ENCODE measurements at places on chromosomes 7 and 10.

- H3K4me1 ChIP-seq: no peaks in the 10 kb centered on the region
- no peak overlapping the region for H3K27ac ChIP-seq
- no peak for DNase-seq
Measured at GRCh38 chr10:35881320-35881719, 239.2 kb upstream of the FZD8 start.

DNA sequence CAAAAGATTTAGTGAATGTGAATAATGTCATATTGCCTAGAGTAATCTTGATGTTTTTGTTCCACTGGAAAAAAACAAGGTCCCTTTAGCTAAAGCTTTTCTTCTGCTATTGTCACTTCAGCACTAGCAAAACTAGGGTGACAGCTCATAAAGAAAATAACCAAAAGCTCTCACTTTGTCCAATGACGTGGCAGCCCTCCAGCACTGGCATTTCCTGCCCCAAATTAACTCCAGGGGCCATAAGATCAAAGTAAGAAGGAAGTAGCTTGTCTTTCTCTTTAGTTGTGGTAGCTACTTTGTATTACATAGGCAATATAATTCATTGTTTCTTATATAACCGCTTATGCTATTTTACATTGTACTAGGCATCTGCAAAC lies 47.3 kb downstream of the LRRN3 start:
- H3K27ac ChIP-seq: peak overlapping the region; percentile 1
- peak; percentile 66 for DNase-seq
- no peaks in the 10 kb centered on the region for H3K36me3 ChIP-seq
- peaks cover 6% of the 10 kb centered on the region for H3K4me1 ChIP-seq

DNA sequence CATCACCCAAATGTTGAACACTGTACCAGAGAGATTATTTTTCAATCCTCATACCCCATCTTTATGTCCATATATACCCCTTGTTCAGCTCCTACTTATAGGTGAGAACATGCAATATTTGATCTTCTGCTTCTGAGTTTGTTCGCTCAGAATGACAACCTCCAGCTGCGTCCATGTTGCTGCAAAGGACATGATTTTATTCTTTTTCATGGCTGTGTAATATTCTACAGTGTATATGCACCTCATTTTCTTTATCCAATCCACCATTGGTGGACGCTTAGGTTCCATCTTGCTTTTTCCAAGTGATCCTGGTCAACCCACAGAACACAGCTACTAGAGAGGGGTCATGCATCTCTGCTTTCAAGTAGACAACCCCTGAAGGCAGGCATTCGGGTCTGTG lies 99.5 kb downstream of the MYL10 start:
- H3K36me3 ChIP-seq: no peaks in the 10 kb centered on the region
- H3K4me1 ChIP-seq: no peaks in the 10 kb centered on the region
- no peak for DNase-seq
- H3K27ac ChIP-seq: no peak overlapping the region
- H3K27me3 ChIP-seq: peaks cover 82% of the 10 kb centered on the region
- no peak overlapping the region for H3K4me3 ChIP-seq

DNA sequence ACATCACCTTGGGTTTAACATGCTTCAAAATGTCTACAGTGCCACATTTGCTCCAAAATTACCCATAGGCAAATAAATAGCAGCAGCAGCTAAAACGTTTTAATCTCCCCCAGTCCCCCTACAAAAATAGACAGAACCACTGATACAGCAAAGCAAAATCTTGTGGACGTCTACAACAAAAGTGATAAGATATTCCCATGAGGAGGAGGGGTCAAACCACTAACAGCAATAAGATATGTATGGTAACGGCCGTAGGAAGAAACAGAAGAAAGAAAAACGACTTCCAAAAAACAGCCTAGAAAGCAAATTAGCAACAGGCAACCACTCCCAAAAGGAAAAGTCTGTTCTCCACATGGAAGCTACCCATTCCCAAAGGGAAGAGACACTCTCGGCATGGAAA lies 34.5 kb upstream of the ST8SIA6 start:
- H3K27ac ChIP-seq: no peak overlapping the region
- no peak for DNase-seq
- no peaks in the 10 kb centered on the region for H3K36me3 ChIP-seq
- no peaks in the 10 kb centered on the region for H3K27me3 ChIP-seq
- no peaks in the 10 kb centered on the region for H3K4me1 ChIP-seq
- no peak overlapping the region for H3K4me3 ChIP-seq

- no peaks in the 10 kb centered on the region for H3K4me1 ChIP-seq
- no peak overlapping the region for H3K4me3 ChIP-seq
- DNase-seq: no peak
- H3K27ac ChIP-seq: no peak overlapping the region
- H3K36me3 ChIP-seq: no peaks in the 10 kb centered on the region
Measured at GRCh38 chr10:103636492-103636891, 143.0 kb downstream of the NEURL1 start.

DNA sequence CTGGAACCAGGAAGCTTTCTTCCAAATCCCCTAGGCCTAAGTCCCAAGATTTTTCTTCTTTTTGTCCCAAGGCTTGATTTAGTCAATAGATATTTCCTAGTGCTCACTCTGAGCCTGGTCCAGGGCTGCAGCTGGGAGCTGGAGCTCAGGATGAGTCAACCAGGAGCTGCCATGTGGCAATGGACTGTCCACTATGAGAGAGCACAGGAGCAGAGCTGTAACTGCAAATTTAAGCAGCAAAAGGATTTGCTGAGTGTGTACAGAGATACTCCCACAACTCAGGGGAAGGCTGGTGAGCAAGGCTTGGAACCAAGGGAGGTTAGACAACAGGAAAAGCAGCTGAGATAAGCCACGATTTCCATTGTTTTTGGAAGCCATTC lies 92.1 kb upstream of the CXCL12 start:
- no peak overlapping the region for H3K27ac ChIP-seq
- H3K36me3 ChIP-seq: no peaks in the 10 kb centered on the region
- no peaks in the 10 kb centered on the region for H3K27me3 ChIP-seq
- no peak overlapping the region for H3K4me3 ChIP-seq
- no peaks in the 10 kb centered on the region for H3K4me1 ChIP-seq

DNA sequence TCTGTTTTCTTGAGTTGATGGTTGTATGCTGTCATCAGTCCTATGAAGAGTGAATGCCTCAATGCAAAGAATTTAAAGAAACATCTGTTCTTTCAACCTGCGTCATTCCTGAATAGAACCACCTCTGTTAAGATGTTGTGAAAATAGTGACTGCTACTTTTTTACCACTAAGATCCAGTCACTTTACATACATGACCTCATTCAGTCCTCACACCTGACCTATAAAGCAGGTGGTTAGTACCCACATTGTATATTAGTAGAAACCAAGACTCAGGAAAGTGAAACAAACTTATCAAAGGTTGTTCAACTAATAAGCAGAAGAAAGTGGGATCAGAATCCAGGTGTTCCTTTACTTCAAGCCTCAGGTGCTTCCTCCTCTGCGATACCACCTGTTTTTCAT lies 64.8 kb downstream of the ITGB8 start:
- H3K4me3 ChIP-seq: no peak overlapping the region
- H3K36me3 ChIP-seq: no peaks in the 10 kb centered on the region
- H3K27me3 ChIP-seq: no peaks in the 10 kb centered on the region
- H3K4me1 ChIP-seq: peaks cover 46% of the 10 kb centered on the region

DNA sequence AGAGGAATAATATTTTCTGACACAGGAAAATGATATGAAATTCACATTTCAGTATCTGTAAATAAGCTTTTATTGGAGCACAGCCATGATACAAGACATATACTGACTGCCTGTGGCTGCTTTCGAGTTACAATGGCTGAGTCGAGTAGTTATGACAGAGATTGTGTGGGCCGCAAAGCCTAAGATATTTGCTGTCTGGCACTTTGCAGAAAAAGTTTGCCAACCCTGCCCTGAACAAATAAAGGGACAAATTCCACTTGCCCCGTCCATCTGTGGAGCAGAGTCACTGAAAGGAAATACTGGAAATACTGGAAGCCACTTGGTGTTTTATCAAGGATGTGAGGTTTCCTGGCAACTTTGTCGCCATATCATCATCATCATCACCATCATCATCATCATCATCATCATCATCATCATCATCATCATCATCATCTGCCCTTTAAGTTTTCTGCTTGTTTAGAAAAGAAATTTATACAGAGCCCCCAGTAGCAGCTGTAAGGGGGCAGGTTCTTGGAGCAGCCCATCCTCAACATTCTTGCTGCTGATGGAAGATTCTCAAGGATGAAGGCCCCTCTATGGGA lies 85.8 kb downstream of the TCF7L2 start:
- no peaks in the 10 kb centered on the region for H3K36me3 ChIP-seq
- H3K27ac ChIP-seq: no peak overlapping the region
- no peaks in the 10 kb centered on the region for H3K27me3 ChIP-seq
- H3K4me1 ChIP-seq: no peaks in the 10 kb centered on the region
- no peak for DNase-seq

GRCh38 chr7:106589198-106589879 lies 71.6 kb downstream of the CCDC71L start:
- no peaks in the 10 kb centered on the region for H3K36me3 ChIP-seq
- no peak for DNase-seq
- no peak overlapping the region for H3K4me3 ChIP-seq
- H3K4me1 ChIP-seq: peaks cover 12% of the 10 kb centered on the region
